ENCODE measurements at places on chromosomes 5 and 9.

DNA sequence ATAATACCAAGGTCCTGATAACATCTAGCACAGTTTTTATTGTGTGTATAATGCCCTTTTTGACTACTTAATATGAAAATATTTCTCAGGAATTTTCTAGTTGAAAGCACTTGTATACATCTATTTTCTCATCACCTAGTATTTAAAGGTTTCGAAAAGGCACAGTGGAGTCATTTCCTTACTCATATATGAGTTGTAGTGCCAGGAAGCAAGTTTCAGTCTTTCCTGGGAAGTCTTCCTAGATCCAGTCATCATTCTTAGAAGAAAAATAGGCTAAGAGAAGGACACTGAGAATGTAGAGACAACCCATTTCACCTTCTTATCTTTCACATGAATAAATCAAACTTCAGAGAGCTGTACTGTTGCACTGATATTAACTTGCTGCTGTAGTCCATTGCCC, 70.2 kb downstream of the SLC25A46 start:
- DNase-seq = no peak

GRCh38 chr5:132759114-132760048, 12.2 kb downstream of the CCNI2 start:
- DNase-seq = no peak

GRCh38 chr5:121630402-121630801, 221.3 kb upstream of the FTMT start:
- DNase-seq = no peak

GRCh38 chr5:61321669-61322068, 10.4 kb upstream of the ZSWIM6 start:
- DNase-seq = no peak

GRCh38 chr5:155783246-155783645, 543.7 kb upstream of the SGCD start:
- no peak for DNase-seq

DNA sequence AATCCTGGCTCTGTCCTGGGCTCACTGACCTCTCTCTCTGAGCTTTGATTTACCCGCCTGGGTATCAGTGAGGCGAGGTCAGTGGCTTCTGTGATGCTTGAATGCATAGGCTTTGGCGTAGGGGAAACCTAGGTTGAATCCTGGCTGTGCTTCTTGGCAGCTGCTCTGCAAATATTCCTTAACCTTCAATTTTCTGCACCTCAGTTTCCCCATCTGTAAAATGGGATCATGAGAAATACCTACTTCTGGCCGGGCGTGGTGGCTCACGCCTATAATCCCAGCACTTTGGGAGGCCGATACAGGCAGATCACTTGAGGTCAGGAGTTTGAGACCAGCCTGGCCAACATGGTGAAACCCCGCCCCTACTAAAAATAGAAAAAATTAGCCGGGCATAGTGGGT, 7.2 kb downstream of the FGF18 start:
- no peak for DNase-seq

- no peak for DNase-seq
Observed at GRCh38 chr9:16398691-16399090, 471.8 kb downstream of the BNC2 start.

DNA sequence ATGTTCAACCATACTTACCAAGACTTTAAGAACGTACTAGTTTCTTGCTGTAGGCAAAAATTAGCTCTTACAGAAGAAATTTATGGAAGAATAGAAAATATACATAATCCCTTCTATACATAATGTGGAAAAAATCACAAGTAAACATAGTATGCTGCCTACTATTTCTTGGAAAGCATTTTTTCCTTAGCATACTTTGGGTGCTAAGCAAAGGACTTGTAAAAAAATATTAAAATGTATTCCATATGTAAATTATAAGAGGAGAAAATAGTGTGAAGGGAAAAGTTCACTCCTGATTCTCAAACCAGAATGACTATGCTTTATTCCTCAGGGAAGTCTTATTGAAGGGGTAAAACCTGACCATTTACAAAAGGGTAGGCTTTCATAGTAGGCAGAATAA, 243.8 kb upstream of the VLDLR start:
- no peak for DNase-seq

DNA sequence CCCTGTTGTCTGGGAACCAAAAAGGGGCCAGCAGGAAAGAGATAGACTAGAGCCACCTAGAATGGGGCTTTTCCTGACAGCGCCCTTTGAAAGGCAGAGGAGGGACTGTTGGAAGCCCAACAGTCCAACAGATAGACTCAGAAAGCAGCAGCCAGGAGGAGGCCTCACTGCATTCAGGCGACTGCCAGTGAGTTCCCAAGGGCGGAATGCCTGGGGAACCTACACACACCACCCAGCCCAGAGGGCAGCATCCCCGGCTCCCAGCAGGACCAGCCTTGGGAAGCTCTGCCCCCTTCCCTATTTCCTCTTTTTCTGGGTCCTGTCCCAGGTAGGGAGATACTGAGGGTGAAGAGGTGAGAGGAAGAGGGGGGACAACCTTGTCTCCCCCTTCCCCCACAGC, 192.4 kb upstream of the KLF4 start:
- DNase-seq = no peak
